ENCODE measurements at places on chromosomes 13 and 19.

- peak; percentile 90 for DNase-seq
Measured at GRCh38 chr13:101640788-101641400, 188.4 kb downstream of the ITGBL1 start.

- peak; percentile 100 for DNase-seq
Measured at GRCh38 chr13:23377983-23378632, 55.4 kb downstream of the SACS start.

GRCh38 chr19:11014403-11014911, 53.6 kb downstream of the SMARCA4 start:
- no peak for DNase-seq

- no peak for DNase-seq
Measured at GRCh38 chr13:74678308-74678965, 544.2 kb upstream of the KLF12 start.

- no peak for DNase-seq
Measured at GRCh38 chr13:110680852-110681251, 25.1 kb downstream of the CARS2 start.

- peak; percentile 63 for DNase-seq
Measured at GRCh38 chr13:91101381-91101780, 246.1 kb upstream of the MIR17HG start.

DNA sequence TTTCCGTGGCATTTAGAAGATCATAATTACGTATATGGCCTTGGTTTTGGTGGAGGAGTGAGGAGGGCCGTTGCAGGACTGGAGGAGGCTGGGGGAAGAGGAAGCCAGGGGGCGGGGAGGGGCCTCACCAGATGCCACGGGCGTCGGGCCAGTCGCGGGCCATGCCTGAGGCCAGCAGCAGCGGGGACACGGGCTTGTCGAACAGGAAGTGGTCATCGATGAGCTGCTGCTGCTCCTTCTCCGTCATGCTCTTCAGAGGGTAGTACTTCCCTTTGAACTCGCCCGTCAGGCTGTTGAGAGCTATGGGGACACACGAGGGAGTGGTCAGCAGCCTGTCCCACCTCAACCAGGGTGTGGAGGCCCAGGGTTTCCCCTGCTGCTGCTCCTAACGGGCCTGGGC, 11.1 kb downstream of the CKM start:
- DNase-seq = no peak

- DNase-seq = no peak
Measured at GRCh38 chr13:110319397-110319773, 12.3 kb downstream of the COL4A2 start.

DNA sequence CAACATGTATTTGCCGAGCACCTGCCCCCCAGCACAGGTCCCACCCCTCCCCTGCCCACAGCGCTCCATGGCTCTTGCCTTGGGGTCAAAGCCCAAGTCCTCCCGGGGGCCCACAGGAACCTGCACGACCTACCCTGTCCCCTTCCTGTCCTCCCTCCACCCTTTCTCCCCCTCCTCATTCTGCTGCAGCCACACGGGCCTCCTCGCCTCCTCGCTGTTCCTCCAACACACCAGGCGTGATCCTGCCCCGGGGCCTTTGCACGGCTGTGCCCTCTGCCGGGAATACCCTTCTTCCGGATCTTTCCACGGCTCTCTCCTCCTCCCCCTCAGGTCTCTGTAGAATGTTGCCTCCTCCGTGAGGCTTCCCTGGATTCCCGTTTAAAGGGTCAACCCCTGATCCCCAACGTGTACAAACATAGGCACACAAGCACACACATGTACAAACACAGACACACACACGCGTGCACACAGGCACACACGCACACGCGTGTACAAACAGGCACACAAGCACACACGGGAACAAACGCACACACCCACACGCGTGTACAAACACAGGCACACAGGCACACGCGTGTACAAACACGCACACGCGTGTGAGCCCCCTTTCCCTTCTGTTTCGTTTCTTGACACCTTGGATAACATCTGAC, 2.8 kb downstream of the MADCAM1 start:
- DNase-seq = no peak

- DNase-seq = no peak
Measured at GRCh38 chr13:91157273-91158016, 190.0 kb upstream of the MIR17HG start.

- no peak for DNase-seq
Measured at GRCh38 chr13:99332456-99332855, 25.3 kb upstream of the GPR183 start.
